ENCODE measurements at places on chromosomes 2 and 18. TPM values are rescaled to one million over a fixed set of nuclear protein-coding genes. Genes with fewer than 3 reads are reported as not detected.

Gene ANKRD30BL
- not detected for total RNA-seq

Gene PROKR1
- not detected for total RNA-seq

Gene VAMP5
- total RNA-seq: 38.2 TPM

Gene CLEC4F
- total RNA-seq: not detected

Gene OSBPL1A
- total RNA-seq: 6.8 TPM

Gene IMPA2
- 4.3 TPM for total RNA-seq

Gene BCL2
- 134 TPM for total RNA-seq

Gene COBLL1
- total RNA-seq: not detected

Gene NEURL3
- total RNA-seq: not detected

Gene ALPG
- total RNA-seq: not detected

Gene C2orf66
- total RNA-seq: not detected

Gene SCYGR4
- total RNA-seq: not detected

Gene EVA1A
- not detected for total RNA-seq

Gene OTX1
- total RNA-seq: not detected

Gene PIEZO2
- not detected for total RNA-seq

Gene DYNAP
- not detected for total RNA-seq

Gene RGPD4
- not detected for total RNA-seq

Gene PID1
- 0.60 TPM for total RNA-seq

Gene SPOPL
- 22.0 TPM for total RNA-seq

Gene ST6GAL2
- 0.17 TPM for total RNA-seq

Gene SFXN5
- 10.0 TPM for total RNA-seq

Gene NBAS
- total RNA-seq: 32.5 TPM

Gene HOXD10
- not detected for total RNA-seq

Gene IL1F10
- not detected for total RNA-seq

Gene GAL3ST2
- 2.4 TPM for total RNA-seq

Gene DIPK1C
- not detected for total RNA-seq

Gene GAREM1
- 0.13 TPM for total RNA-seq

Gene OTOF
- total RNA-seq: 0.50 TPM

Gene ANKRD30B
- total RNA-seq: not detected

Gene MYL1
- not detected for total RNA-seq

Gene CHRNG
- total RNA-seq: not detected

Gene SLC8A1
- 0.26 TPM for total RNA-seq

Gene LRP2
- not detected for total RNA-seq

Gene IL1B
- total RNA-seq: 30.8 TPM

Gene HOXD13
- total RNA-seq: not detected

Gene SLC19A3
- total RNA-seq: not detected

Gene REEP1
- total RNA-seq: 2.2 TPM

Gene REG1B
- total RNA-seq: not detected

Gene SPC25
- total RNA-seq: not detected

Gene ABCG8
- not detected for total RNA-seq
